ENCODE measurements at places on chromosomes 3 and 15.

GRCh38 chr3:136612512-136612911, 139.7 kb downstream of the STAG1 start:
- DNase-seq, result no peak

DNA sequence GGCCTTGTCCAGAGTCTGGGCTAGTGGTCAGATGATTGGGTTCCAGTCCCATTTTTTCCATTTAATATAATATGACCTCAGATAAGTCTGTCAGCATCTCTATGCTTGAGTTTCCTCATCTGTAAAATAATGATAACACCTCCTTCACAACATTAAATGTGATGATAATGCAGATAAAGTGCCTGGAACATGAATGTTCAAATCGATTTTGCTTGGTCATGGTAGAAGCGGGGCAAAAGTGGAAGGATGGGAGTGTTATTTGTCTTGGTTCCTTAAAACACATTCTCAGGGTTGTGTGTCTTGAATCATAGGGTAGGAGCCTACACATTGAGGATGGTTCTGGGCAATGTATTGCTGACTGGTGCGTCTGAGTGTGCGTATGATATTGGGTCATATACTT, 16.9 kb downstream of the ARIH2 start:
- no peak for DNase-seq

DNA sequence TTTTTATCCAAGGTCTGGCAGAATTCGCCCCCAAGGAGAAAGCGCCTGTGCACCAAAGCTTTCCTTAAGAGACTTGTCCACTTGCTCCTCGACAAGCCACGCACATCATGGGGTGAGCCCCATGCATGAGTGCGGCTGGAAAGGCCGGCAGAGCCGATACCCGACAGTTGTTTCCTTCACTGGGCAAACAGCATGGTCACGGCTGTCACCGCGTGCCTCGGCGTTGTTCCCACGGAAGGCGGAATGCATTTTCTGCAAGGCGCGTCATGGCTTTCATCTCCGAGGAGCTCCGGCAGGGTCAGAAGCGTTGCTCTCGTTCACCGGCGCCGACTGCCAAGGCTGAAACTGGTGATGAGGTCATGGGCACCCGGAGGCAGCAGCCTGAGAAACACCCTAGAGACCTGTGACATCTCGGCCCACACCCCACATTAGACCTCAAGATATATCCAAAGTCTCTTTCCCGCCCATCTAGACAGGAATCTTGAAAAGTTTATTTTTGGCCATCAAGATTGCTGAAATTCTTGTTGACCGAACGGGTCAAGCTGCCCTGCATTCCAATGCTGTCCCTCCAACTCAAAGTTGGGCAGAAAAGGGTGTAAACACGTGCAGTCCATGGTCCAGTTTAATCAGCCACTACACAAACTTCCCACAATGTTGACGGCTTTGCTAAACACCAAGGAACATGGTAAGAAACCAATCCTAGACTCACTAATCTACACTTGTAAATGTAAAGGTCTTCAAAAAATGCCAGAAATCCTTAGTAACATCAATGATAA, 604 bp upstream of the TJP1 start:
- DNase-seq, result peak; percentile 51

DNA sequence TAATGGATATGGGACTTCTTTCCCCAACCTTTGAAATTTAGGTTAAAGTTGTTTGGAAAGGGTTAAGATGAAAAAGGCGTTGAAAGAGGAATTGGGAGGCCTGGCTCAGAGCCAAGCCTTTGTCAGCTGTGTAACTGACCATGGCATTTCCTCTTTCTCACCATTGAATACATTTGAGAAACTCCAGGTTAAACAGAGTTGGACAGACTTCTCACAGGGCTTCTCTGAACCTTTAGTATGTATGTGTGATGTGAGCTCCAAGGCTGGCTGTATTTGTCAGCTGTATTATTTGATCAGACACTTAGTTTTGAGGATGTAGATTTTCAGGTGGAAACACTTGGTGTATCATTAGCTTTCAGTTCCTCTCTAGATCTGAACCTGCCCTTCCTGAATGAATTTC, 136.4 kb upstream of the GOLGA6L4 start:
- no peak for DNase-seq

DNA sequence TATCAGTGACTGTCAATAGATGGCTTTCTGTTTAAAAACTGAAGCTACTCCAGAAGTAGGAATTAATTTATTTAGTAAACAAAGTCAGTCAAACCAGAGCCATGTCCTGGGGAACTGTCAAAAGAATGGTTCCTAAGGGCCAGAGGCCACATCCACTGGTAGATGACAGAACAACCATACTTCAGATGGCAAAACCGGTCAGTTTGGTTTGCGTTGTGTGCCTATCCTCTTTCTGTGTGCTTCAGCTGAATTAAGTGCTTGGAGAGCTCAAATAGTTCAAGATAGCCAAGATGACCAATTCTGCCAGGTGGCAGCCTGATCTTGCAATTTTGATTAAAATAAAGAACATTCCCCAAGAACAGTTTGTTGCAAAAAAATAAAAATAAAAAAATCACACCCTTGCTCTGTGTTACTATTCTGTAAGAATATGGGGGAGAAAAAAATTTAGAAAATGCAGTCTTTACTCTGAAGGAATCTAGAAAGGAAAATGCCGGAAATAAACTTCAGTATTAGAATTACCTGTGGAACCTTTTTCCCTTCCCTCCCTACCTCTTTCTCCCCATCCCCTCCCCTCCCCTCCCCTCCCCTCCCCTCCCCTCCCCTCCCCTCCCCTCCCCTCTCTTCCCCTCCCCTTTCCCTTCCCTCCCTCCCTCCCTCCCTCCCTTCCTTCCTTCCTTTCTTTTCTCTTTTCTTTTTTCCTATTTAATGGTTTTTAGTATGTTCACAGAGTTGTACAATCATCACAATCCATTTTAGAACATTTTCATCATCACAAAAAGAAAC, 2.5 kb downstream of the MAP3K13 start:
- peak; percentile 56 for DNase-seq

DNA sequence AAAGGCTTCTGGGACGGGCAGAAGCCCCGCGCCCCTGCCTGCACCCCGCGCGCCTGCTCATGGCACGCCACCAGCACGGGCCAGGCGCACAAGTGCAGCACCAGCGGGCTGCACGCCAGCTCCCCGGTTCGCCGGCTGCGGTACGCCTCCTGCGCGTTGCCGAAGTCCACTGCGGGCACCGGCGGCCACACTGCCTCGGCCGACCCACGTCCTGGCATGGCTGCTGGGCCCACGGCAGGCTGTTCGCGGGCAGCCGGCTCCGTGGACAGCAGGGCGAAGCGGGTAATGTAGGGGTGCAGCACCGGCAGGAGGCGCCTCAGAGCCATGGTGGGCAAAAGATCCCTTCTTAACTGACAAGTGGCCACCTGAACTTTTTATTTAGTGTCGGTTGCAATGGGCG, 34.8 kb downstream of the MCCC1 start:
- no peak for DNase-seq

- DNase-seq, result no peak
Measured at GRCh38 chr3:87332789-87333188, 56.4 kb upstream of the POU1F1 start.

- no peak for DNase-seq
Measured at GRCh38 chr15:52503788-52504496, 24.7 kb downstream of the MYO5A start.

DNA sequence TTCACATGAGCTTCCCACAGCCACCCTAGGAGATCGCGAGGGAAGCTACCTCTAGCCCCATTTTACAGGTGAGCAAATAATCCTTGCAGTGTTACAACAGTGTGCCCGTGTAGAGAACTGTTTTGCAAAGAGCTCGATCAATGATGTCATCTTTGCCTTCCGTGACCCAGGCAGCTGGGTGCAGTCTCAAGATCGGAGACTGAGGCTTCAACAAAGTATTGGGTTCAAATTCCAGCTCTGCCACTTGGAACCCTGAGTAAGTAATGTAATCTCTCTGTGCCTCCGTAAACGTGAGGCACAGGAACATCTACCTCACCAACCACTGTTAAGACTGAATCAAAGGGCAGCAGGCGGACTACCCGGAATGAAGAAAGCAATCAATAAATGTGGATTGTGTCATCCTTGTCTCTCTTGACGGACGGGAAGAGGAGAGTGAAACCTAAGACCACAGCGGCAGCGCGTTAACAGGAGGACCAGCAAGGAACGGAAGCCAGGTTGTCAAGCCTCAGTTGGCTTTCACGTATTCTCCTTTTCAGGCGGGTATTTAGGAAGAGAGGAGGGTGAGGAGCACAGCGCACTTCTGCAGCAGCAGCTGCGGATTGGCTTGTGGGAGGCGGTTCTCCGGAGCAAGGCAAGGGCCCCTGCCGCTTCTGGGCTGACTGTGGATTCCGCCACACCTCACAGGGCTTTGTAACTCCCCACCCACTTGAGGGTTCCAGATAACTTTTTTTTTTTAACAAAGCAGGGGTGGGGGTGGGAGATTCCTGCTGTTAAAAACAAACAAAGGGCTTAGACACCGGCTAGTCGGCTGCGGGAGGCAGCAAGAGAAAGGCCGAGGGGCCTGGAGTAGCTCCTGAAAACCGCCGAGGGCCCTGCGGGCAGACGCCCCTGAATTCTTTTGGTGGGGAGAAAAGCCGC, 1.5 kb upstream of the SMAD3 start:
- no peak for DNase-seq

DNA sequence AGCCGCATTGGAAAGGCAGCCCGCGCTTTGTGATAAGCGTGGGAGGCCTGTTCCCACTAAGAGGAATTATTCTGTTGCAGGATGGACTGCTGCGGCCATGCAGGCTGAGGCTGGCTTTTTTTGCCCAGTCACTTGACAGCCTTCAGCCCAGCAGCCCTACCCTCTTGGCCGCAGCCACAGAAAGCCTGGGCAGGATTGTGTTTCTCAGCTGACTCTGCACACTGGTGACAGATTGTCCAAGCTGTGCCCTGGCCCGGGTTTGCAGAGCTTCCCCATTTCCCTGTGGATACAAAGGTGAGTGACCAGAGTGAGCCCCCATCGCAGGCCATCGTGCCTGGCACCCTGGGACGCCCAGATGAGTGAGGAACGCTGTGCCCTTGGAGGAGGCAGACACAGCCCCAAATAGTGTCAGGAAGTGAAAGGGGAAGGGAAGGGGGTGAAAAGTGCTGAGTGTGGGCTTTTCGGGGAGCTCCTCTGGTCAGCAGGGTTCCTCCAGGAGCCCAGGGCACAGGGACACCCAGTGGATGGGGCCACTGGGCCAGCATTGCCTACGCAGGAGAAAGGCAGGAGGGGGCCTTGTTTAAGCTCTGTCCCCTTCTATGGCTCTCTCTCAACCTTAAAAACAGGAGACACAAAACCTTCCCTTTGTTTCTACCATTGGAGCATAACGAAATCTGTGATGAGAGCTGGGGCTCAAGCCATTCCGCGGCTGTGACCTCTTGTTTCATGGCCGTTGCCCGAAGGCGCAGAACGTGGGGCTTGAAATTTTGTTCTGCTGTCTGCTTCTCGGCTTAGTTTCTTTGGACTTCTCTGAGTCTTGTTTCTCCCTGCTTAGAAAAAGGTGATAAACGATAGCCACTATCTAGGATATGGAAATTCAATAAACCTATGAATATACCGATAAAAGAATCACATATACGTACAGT, 91.5 kb upstream of the MEF2A start:
- no peak for DNase-seq

- no peak for DNase-seq
Measured at GRCh38 chr3:192850451-192850981, 67.1 kb downstream of the MB21D2 start.

DNA sequence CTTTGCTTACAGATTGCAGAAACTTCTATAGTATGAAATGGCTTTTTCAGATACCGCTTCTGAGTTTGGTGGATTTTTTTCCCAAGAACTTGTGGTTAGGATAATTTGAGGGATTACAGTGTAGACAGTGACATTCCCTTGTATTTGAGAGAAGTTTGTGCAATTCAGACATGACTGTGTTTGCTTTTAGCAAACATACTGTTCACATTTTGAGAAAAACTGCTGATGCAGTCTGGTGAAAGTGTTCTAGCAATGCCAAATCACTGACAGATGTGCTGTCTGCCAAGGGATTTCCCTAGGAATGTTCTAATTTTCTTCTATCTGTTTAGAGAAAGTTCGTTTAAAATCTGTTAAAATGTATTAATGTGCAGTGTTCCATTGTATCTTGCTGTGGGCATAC, 652.6 kb downstream of the FHIT start:
- no peak for DNase-seq

DNA sequence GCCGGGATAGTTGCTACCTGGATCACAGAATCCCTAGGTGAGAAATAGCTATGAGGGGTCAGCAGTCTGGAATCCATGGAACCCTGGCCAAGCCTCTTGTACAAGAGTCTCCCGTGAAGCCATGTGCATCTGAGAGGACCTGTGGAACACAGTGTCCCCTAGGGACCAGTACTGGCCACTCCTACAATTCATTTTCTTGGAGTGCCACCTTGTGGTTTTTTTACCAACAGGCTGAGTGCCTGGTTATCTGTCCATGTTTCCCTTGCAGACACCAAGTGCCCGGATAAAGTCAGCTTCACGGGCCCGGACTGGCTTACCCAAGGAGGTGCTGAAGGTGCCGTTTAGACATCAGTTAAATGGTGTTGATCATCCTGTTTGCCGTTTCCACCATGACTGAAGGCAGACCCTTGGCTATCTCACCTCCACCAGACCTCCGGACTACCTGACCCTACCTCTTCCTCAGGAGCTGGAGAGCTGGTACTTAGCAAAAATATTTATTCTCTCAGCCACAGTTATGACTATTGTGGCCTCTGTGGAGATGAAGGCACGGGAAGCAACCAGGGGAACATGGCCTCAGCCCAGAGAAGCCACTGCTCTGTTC, 93.9 kb downstream of the RBPMS2 start:
- DNase-seq, result peak; percentile 72

DNA sequence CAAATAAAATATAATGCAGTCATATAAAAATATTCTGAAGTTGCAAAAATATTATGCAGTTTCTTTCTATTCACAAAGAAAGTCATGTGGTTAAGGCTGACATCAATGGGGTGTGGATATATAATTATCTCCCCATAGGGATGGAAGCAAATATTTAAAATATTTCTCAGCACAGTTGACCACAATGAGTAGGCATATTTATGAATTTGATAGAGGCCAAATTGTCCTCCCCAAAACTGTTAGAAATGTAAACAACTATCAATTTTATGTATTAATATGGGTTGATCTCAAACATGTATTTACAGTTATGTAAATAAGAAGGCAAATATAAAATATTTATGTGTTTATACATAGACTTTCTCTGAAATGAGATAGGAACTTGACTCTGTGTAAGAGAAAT, 246.0 kb upstream of the CBLB start:
- DNase-seq, result no peak

DNA sequence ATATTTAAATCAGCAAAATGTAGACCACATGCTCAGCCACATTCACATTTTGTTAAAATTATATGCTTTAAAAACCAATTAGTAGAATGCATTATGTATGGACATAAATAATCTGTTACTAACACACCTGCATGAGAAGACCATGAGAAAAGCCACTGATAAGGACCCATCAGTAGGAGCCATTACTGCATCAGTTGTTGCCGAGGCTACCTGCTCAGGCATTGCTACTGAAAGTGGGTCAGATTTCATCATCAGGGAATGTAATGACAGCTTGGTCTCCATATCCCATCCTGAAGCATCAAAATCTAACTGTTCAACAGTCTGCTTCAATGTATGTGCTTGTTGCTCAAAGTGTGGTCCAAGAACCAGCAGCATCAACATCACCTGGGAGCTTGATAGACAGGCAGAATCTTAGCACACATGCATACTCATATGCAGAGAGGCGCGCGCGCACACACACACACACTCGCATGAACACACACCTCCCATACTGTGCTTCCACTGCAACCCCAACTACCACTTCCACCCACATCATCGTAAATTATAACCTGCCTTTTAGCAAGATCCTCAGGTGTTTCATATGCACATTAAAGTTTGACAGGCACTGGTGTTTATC, 72.4 kb upstream of the FOXB1 start:
- DNase-seq, result no peak

- DNase-seq, result no peak
Measured at GRCh38 chr15:61422773-61423172, 193.7 kb upstream of the RORA start.

Data from NCI-H526 treated with DMSO at 0.1 percent for 48 hours (cell line).